ENCODE measurements at places on chromosomes 1 and 21.

DNA sequence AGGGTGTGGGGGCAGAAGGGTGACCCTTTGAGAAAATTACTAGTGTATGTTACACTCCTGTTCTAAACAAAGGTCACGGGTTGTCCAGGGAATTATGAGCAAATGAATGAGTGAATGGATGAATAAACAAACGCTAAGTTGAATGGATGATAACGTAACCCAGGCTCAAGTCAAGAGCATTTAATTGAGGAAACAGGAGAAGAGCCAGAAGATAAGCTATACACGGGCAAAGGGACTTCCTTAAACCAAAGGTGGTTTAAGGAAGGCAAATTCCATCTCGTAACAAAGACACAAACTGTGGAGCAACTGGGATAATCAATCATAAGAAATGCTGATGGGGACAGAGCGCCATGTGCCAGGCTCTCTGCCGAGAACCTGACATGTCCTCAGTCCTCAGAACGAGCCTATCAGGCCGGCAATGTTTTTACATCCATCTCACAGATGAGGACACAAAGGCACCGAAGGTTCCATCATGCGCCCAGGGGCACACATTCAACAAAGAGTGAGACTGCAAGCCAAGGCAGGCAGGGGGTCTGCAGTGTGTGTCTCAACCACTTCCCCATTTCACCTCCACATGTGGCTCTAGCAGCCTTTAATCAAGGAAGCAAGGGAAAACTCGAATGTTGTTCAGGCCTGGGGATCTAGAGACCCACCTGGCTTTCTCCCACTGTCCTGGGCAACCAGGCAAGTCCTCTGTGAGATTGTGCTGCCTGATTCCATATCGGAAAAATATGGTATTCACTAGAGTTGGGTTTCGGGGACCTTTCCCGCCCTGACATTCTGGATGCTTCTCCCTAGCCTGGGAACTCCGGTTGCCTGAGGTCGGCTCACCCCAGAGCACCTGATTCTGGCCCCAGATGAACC is 126.8 kb upstream of the EDN2 start:
- no peak for DNase-seq

- no peak for DNase-seq
Measured at GRCh38 chr1:14849038-14849437, 250.6 kb downstream of the KAZN start.

DNA sequence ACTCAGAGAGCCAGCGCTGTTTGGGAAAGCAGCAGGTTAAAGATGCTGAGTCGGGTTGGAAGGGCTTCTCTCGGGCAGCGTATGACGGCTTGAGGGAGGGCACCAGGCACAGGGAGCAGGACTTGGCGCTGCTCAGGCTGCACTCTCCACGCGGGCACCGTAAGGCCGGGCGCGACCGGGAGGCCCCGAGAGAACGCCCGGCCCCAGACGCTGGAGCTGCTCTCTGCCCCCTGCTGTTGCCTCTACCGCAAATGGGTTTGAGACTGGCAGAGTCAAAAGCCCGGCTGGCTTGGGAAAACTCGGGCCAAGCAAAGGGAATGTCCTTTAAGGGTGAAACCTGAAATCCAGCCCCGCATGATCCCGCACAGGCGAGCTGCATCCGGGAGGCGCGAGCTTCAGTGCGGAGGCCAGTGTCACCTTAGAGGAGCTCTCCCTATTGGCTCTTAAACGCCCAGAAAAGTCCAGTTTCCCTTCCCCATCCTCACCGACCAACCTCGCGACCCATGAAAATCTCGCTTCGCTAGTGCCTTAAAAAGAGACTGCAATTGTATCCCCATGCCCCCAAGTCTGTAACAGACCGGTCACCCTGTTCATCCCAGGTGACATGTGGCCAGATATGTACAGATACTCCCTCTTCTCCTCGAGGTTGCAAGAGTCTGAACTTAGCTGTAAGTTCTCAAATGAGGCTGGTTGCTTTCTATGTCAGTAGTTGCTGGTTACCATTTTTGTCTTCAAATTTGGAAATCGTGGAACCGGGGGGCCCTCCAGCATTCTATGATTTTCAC is 1.1 kb downstream of the PRRX1 start:
- DNase-seq: no peak

DNA sequence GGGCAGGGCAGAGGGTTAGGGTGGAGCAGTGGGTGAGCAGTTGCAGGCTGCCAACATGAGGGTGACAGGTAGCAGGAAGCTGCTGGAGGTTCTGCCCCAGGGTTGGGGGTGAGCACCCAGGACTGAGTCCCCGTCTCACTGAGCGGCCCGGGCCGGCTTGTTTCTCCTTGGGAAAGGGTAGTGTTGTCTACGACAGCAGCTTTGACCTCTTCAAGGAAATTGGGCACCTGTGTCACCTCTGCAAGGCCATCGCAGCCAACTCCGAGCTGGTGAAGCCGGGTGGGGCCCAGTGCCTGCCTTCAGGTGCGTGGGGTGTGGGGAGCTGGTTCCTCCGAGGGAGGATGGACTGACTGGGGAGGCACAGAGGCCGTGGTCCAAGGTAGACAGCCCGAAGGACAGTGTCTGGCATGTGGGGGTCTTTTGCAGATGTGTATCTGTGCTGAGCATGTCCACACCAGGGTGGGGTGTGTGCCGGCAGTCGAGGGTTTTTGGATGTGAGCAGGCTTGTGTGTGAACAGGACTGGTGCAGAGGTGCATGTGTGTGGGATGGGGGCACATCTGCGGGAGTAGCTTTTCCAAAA is 51.9 kb downstream of the DISP3 start:
- DNase-seq: no peak

DNA sequence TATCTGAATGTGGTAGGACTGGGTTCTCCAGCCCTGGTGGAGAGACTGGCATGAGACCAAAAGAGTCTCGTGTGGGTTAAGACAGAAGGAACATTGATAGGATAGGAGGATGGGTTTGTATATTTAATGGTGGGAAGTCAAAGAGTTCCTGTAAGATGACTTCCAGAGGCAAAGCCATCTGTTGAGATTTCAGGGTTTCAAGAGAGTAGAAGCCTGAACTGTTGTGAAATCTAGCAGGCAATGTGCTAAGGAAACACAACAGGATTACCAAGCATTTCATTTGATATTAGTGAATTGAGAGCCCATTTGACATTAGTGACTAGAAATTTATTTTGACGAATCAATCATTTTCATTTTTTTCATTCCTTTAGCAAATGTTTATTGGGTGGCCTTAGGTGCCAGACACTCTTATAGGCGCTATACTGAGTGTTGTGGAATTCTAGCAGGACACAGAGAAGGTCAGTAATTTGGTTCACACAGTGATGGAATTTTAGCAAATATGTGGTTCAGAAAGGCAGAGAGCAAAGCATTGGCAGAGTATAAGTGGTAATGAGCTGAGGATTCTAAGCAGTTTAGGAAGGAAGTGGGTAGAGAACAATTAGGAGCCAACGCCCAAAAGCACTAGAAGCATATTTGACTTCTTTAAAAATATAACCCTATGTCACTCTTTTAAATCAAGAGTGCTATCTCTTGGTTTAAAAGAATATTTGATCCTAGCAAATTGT is 149.3 kb downstream of the AK5 start:
- DNase-seq: no peak

GRCh38 chr21:26943921-26944320 is 23.0 kb downstream of the ADAMTS5 start:
- no peak for DNase-seq

DNA sequence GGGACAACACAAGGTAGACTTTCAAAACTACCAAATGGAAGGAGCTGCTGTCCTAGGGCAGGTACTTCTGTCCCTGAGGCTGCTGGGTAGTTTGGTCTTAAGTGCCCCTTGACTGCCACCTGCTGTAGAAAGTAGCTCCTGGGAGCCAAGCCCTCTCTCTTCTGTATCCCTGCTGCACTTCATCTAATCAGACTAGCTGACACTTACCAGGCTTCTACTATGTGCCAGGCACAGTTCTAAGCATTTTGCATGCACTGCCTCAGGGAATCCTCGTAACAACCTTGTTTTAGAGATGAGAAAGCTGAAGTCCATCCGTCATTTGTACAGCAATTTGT is 15.9 kb upstream of the SRSF4 start:
- DNase-seq: peak; percentile 35

GRCh38 chr1:101460739-101461138 is 223.9 kb downstream of the S1PR1 start:
- DNase-seq: no peak

GRCh38 chr1:36511804-36512798 is 29.4 kb upstream of the CSF3R start:
- DNase-seq: no peak

DNA sequence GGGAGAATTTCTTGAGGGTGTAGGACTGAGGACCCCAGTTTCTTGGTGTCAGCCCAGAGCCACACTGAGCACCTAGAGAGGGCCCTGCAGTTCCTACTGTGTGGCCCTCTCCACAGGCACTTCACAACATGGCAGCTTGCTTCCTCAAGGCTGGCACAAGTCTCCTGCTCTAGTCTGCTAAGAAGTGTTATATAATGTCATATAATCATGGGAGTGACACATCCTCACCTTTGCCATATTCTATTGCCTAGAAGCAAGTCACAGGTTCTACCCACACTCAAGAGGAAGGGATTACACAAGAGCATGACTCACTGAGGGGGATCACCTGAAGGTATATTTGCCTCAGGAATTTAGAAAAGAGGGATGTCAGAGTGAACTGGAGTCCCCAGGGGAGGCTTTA is 5.5 kb upstream of the SNX27 start:
- no peak for DNase-seq

GRCh38 chr1:62068978-62069377 is 125.7 kb upstream of the L1TD1 start:
- DNase-seq: no peak

DNA sequence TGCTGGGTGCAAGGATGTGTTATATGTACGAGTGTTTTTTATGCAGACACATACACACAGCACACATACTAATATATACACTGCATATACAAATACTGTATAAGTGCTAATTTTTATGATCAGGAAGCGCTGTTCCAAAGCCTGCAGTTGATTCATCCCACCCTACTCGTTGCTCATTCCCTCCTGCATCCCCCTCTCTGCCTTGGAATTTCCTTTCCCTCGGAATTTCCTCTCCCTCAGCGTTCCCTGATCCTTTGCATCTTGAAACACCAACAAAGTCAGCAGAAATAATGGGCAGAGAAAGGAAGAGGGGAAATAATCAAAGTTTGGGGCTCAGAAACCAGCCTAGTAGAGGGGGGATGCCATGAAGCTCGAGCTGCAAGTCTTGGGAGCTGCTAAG is 98.9 kb downstream of the CSMD2 start:
- no peak for DNase-seq

DNA sequence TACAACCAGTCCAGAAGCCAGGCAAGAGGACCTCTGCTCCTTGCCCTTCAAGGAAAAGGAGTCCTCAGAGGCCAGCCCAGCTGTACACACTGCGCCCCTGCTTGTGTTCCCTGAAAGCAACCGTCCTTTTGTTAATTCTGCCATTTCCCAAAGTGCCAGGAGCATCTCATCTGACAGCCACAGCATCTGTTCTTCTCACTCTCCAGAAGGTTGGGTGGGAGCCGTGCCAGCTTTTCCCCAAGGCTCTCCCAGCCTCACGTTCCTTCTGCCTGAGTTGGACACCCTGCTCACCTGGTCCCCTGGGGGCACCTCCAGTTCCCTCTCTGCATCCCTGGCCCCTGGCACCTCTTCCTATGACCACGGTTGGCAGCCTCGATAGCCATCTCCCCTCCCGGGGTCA is 10.5 kb upstream of the CNTN2 start:
- no peak for DNase-seq

GRCh38 chr1:53380296-53380695 is 52.4 kb upstream of the LRP8 start:
- no peak for DNase-seq

GRCh38 chr21:37281579-37281978 is 14.4 kb upstream of the VPS26C start:
- DNase-seq: no peak

DNA sequence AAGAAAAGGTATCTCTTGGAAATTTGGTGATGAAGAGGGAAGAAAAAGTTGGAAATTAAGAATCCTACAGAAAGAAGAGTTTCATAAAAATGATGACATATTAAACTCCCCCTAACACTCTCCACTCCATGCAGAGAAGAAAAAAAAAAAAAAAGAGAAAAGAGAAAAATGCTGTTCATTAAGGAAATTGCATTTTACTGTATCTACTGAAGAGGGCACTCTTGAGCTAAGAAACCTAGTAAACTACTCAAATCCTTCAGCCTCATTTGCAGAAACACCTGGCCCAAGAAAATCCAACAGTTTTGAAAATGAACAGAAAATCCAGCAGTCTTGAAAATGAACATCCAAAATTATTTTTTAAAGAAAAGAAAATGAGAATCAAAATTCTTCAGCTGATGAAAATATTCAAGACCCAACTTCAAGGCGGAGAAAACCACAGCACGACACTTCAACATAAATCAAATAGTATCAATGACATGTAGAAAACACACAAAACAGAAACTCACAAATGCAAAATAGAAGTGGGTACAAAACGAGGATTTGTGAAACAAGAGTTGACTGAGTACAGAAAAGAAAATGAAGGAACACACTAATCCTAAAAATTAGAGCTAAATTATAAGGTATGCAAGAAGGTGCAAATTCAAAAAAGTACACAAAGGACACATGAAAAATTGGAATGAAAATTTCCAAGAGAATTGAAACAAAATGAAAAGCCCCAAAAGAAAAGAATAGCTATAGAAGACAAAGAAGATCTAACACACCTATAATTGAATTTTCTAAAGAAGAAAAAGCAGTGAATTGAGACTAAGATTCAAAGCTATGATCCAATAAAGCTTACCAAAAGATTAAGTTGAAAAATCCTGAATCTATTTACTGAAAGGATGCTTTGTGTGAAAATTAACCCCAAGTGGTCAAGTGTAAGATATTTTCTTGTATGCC is 73.2 kb upstream of the DNAJC6 start:
- DNase-seq: peak; percentile 46

- no peak for DNase-seq
Measured at GRCh38 chr1:65688848-65689247, 103.8 kb upstream of the PDE4B start.

- no peak for DNase-seq
Measured at GRCh38 chr1:39416609-39417008, 74.8 kb upstream of the BMP8A start.

DNA sequence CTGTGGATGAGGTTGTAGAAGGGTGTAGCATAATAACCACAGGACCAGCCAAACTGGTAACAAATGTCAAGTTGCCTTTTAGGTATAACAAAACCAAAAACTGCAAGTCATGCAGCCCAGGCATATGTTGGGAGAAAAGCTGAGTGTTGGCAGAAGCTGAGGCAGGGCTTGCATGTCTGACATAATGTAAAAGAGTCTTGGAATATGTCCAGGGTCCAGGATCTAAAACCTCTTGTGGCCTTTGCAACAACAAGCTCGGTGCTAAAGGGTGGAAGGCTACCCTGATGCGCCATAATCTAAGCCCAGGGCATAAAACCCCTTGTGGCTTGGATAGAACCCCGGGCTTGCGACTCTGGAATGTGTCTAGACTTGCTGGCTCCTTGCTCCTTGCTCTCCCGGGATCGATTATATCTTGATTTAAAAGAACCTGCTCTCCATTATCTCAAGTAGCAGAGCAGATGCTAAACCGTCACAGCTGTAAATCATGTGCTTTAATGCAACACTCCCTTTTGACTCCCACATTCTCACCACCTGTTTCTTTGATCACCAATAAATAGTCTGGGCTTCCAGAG is 26.5 kb upstream of the SLC35A3 start:
- no peak for DNase-seq
